Stimulated activated CD8-positive, alpha-beta memory T cell treated with anti-CD3 and anti-CD28 coated beads, Interleukin-7, amount 100 ng/mL, for 1 hour (primary cell): ENCODE measurements at places on chromosomes 4 and X.

DNA sequence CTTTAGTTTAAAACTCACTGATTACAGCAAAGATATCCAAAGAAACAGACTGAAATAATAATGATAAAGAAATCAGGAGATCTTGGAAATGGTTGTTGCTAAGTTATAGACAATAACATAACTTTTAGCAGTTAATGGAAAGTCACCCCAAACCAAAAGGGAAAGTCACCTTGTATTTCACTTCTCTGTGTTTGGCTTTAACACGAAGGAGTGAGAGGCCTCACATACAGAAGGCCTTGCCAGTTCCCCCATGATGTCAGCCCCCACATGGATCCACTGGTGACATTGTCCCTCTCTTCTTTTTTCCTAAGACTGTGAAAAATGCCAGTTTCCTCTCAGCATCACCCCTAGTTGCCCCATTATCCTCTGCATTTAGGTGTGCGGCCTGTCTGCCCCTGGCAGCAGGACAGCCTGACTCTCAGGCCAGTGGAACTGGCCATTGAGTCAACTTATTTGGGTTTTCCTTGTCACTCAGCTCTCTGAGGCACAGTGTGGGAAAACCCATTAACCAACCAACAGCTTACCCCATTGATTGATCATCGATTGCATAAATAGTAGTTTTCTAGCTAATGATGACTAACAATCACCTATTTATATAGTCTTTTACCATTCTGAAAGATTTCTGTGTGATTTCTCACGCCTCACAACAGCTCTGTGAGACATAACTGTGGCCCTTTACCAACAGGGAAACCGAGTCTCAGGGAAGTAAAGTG is 308.1 kb downstream of the PTTG2 start:
- DNase-seq: no peak

- DNase-seq: no peak
Observed at GRCh38 chrX:56000174-56000573, 232.0 kb upstream of the KLF8 start.

DNA sequence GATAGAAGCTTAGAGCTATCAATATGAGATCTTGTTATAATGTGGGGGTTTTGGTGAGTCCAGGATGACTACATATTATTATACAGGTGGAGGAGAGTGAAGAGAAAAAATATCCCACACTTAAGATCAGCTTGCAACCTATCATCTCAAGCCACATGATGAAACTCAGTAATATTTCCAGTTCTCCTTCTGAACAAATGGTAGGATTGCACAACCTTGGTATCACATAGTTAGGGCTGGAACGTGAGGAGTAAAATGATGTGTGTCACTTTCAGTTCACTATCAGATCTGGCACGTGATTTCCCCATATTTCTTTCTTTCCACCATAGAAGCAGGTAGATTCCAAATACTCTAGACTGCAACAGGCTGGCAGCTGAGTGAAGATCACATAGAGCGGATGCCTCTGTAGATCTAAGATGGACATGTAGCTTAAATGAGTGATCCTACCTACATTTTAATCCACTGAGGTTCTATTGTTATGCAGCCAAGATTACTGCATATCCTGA is 150.6 kb upstream of the ANKRD50 start:
- no peak for DNase-seq

DNA sequence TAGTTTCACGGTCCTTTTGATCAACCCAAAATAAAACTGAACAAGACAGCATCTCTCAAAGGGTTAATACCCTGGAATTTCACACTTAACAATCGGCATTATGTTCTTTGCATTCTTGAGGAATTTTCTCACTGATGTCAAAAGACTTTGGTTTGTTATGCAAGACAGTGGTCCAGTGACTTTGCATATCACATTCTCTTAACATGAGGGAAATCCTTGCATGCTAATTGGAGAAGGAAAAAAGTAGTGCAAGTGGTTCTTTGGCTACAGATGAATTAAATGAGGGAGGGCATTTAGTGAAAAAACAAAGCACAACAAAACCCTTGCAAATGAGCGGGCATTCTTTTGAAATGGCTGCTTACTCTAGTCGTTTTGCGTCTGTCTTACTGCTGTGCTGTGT is 105.1 kb upstream of the LIMCH1 start:
- no peak for DNase-seq

DNA sequence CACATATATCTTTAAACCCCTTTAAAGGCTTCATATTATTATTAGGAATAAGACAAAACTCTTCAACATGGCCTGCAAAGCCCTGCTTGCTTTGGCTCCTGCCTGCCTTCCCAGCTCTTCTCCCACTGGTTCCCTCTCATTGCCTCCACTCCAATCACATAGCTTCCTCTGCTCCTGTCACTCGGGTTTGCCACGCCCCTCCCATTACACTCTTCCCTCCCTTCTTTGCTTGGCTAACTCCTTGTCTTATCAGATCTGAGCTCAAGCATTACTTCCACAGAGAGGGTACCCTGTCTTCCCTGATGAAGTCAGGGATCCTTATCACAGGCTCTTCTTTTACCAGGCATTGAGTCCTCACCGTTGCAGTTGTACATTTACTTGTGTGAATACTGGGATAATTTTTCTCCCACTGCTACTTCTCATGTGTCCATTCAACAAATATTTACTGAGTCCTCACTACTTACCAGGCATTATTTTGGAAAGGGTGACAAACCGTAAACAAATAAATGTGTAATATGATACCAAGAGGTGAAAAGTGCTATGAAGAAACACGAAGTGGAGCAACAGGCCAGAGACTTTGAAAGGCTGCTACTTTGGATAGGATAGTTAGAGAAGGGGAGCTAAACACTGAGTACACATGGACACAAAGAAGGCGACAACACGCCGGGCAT is 3.2 kb upstream of the VGLL1 start:
- no peak for DNase-seq

- DNase-seq: no peak
Observed at GRCh38 chrX:14697451-14697850, 168.1 kb downstream of the GLRA2 start.

GRCh38 chrX:132404266-132404665 is 84.6 kb downstream of the MBNL3 start:
- DNase-seq: no peak

DNA sequence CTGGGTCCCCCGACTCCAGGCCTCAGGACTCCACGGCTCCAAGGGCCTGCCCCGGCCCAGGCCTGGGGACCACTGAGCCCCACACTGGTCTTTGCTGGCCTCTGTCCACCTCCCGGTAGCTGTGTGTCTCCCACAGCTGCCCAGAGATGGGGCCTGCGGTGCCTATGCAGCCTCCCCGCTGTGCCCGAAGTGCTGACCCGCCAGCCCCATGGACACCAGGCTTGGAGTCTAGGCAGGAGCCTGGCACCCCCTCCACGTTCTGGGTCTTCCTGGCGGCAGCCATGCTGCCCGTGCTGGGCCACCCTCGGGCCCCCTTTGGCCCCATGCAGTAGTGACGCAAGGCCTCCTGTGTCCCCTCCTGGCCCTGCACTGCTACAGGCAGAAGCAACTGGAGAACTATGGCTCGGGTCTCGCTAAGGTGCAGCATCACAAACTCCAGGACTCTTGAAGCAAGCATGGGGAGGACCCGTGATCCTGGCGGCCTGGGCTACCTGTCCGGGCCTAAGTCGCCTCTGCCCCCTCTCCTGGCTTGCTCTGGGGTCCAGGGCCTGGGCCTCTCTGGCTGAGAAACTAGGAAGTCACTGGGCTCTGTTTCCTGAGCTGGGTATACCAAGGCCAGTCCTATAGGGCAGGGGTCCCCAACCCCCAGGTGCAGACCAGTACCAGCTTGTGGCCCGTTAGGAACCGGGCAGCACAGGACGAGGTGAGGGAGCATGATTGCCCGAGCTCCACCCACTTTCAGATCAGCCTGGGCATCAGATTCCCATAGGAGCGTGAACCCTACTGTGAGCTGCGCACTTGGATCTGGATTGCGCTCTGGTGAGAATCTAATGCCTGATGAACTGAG is 917 bp downstream of the MYL5 start:
- DNase-seq: no peak

DNA sequence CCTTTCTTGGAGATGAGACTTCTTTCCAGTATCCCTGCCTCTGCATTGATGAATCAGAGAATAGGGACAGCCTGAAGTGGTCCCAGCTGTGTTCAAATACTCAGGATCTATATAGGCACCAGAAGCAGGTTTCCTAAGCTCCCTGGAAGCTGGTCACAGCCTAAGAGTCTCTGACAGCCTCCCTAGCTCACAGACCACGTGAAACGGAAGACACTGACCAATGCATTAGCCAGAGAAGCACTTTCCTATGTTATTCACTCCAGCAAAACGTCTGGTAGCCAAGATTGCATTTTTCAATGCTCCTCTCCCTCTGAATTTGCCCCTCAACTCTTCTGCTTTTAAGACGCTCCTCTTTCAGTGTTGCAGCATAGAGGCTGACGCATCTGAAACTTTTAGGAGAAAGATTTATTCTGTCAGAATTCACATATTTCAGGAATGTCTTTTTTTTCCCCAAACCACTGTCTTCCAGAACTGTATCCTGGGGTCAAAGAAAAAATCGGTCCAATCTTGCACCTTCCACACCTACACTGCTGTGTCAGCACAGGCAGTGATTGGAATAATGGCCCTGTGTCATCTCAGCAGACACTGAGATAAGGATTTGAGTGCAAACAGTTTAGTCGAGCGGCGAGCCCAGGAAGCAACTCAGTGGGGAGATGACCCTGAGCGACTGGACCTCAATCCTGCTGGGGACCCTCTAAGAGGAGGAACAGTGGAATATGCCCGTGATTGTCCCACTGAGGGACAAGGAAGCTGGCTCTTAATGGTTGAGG is 109.4 kb downstream of the SMIM20 start:
- no peak for DNase-seq

GRCh38 chr4:5157791-5158770 is 106.8 kb downstream of the STK32B start:
- no peak for DNase-seq
